ENCODE measurements at places on chromosomes 13 and 19.

- no peak for DNase-seq
Observed at GRCh38 chr13:51043310-51043709, 67.8 kb downstream of the C13orf42 start.

- DNase-seq: no peak
Observed at GRCh38 chr13:73194310-73194709, 135.5 kb downstream of the KLF5 start.

- no peak for DNase-seq
Observed at GRCh38 chr13:49357694-49358093, 86.2 kb downstream of the CAB39L start.

DNA sequence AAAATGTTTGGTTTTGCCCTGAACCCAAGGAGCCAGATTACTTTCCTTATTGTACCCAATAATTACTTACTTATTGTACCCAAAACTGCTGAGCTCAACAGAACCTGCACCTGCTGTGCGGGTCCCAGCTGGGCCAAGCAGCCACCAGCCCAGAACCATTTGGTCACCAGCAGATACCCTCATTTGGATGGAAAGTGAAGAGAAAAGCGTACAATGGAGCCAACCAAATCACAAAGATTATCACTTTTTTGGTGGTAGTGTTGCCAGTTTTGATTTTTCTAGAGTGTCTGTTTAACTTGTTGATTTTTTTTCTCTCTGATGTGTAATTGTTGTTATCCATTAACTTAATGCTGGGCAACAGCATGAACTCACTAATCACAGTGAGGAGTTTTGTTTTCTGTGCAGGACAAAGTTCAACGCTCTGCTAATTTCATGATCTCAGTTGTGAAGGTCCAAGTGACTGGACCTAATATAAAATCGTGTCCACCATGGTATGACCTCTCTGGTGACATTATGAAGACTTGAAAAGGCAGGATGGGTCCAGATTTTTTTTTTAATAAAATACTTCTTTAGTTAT lies 23.8 kb downstream of the SPATA13 start:
- no peak for DNase-seq

DNA sequence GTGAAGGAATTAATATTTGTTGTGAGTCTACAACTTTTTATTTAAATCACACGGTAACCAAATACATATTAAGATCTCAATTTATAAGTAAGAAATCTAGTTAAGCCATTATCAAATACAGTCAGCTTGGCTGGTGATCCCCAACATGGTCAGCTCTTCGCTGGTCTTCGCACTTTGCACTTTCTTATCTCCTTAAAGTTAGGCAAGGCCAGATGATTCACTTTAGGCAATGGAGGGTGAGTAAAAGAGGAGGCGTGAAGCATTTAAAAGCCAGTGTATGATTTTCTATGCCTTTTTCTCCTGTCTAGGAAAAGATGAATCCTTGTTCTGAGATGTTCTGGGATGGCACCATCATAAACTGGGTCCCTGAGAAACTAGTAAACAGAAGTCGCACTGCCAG lies 793.7 kb upstream of the ARGLU1 start:
- DNase-seq: no peak

DNA sequence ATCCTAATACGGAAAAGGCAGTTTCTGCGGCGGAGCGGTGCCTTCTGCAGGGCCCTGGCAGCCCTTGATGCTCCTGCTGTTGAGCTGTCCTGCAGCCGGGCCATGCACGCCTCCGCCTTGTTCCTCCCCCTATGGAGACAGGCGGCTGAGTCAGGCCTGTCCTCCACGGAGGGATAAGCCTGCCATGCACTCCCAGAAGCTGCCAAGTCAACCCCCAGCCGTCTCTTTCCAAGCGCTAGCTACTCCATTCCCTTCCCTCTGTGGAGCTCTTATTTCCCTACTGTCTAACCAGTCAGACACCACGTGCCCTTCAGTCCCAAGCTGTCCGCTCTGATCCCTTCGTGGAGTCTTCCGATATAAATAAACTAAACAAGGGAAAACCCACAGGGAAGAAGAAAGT lies 197.0 kb downstream of the COL4A1 start:
- DNase-seq: no peak

GRCh38 chr19:40803857-40804782 lies 5.1 kb downstream of the EGLN2 start:
- no peak for DNase-seq

DNA sequence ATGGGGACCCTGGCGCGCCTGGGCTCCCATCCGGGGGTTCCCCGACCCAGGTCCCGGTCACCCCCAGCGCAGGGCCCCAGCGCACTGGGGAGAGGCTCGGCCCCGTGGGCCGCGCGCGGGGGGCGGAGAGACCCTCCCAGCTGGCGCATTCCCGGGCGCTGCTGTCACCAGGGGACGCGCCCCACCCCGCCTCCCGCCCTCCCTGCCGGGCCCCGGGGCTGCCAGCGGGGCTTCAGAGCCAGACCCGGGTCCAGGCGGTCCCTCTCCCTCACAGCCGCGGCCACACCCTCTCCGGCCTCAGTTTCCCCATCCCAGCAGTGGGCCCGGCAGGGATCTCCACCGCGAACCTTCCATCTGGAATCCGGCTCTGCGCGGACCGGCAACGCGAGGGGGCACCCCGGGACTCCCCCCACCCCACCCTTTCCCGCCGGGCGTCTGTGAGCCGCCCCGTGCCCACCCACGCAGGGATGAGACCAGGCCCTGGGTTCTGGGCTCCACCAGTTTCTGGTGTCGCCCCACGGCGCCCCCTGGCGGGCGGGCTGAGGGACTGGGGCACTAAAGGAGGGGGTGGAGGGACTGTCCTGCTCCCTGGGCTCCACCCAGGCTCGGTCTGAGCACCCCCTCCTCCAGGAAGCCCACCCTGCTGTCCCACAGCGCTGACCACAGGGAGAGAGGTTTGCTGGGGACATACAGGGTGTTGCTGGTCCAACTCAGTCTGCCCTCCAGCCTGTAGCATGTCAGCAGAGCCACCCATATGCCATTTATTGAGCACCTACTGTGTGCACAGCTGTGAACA lies 878 bp upstream of the ADAMTSL5 start:
- DNase-seq: peak; percentile 83

DNA sequence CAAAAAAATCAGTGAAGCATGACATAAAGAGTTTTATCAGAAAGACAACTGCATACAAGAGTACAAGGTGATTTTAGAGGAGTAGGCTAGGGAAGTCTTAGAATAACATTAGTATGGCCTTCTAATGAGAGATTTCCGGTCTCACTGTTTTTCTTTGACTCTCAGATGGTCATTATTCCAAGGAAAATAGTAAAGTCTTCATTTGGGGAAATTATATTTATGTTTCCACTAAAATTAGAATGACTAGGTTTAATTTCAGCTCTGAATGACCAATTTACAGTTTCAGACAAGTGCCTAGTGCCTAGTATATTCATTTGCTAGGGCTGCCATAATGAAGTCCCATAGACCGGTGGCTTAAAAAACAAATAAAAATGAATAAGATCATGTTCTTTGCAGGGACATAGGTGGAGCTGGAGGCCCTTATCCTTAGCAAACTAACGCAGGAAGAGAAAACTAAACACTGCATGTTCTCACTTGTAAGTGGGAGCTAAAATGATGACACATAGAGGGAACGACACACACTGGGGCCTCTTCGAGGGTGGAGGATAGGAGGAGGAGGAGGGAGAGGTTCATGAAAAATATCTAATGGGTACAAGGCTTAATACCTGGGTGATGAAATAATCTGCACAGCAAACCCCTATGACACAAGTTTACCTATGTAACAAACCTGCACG lies 303.1 kb downstream of the PCDH9 start:
- no peak for DNase-seq

DNA sequence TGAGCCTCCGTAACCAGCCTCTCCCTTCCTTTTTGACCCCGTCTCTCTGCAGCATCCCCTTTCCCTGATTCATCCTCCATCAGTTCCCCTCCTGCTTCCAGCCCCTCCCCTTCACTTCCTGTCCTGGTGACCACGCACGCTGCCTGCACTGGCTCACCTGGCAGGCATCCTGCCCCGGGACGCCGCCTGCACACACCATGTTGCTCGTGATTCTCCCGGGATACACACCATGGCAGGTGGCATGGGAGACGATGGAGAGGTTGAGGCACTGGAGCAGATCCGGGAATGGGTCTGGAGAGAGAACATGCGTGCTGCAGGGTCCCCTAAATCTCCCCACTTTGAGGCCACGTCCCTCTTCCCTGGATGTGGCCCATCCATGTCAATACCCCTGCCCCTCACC lies 4.2 kb downstream of the KLK12 start:
- DNase-seq: no peak

DNA sequence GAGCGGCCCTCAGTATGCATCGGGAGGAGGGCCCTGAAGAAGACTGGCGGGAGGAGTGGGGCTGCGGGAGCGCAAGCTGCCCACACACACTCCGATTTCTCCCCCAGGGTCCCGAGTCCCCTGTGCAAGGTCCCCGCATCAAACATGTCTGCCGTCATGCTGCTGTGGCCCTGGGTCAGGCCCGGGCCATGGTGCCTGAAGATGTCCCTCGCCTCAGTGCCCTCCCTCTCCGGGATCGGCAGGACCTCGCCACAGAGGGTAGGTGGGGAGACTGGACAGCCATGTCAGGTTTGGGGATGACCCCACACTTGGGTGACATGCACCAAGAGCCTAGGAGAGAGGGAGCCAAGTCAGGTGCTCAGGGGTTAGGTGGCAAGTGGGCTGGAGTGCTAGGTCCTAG lies 4.7 kb downstream of the KMT2B start:
- no peak for DNase-seq

DNA sequence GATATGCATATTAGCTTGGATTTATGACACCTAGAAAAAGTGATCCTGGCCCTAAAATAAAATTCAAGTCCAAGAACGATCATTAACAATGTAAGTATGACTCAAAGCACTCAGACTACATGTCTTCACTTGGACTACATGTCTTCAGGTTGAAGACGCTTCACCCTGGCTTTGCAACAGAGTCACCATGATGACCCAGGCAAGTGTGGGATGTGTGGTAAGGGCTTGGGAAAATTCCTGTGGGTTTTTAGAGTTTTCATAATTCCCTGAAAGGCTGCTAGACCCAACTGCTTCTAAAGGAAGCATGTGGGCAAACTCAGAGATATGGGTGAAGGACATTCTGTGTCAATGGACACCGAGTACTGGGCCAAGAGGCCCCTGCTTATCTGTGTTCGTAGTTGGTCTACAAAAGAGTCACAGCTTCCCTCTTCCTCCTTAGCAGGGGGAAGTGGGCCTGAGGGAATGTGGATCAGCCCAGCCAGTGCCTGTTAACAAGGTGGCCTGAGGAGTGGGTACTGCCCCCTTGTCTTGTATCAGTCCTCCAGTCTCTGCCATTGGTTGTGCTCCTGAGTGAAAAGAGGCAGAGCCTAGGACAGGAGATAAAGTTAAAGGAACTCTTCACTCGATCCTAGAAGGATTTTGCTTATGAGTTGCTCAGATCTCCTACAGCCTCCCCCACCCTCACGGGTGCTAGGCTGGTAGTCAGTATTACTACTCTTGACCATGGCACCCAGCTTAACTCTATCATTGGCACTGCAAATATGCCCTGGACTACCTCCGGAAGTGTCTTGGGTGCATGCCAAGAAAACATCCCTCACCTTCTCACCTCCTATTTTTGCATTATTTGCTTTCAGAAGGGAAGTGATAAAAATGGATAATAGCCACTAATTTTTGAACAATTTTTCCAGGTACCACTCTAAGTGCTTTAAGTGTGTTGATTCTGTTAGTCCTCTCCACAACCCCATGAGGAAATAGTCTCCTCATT lies 406.3 kb downstream of the COG6 start:
- DNase-seq: no peak

DNA sequence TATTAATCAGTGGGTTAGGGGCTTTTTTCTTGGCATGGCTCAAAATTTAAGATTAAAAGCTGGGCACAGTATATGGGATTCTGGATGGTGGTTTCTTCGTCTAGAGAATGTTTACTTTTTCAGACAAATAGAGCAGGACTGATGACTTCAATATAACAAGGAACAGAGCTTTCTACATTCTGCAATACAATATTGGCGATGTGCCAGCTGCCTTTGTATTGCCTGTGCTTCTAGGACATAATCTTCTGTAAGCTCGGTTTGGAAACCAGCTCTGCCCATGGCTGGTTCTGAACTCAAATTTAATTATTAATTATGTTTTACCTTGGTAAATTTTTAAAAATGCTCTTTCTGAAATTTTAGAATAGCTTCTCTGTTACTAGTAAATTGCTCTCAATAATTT lies 139.1 kb upstream of the TRPC4 start:
- no peak for DNase-seq

- peak; percentile 82 for DNase-seq
Observed at GRCh38 chr13:24274452-24275021, 34.8 kb upstream of the C1QTNF9 start.

GRCh38 chr13:39484506-39485313 lies 118.3 kb downstream of the LHFPL6 start:
- no peak for DNase-seq

GRCh38 chr19:44867578-44867977 lies 21.5 kb downstream of the NECTIN2 start:
- no peak for DNase-seq

DNA sequence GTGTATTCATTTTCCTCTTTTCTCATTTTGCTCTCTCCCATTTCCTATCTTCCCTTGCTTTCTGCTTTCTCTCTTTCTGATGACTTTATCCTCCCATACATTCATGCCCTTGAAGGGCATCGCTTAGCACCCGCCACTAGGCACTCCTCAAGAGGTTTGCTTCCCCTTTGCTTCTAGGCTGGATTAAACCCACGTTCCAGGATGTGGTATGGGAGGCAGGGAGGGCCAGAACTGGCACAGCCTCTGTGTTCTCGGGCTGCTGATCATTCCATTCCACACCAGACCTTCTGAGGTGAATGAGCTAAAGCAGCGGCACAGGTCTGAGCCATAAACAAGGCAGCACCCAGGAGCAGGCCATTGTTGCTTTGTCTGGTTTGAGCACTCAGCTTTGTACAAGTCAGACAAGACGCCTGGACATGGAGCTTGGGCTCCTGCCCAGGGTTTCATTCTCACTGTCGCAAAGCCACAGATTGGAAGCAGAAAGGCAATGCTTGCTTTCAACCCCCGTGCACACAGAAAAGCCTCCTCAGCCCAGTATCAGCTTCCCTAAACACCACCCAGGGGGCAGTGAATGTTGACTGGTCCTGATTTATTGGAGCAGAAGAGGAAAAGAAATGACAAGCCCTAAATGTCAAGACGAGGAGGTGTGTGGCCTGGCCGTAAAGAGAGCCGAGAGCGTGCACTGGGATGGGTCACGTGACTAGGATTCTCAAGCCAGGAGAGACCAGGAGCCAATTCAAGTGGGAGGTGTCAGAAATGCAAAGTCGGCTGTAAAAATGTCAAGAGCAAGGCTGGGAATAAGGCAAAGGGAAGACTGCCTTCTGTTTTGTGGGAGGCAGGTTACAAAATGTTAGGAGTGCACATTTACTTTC lies 218.0 kb upstream of the SERP2 start:
- DNase-seq: no peak

DNA sequence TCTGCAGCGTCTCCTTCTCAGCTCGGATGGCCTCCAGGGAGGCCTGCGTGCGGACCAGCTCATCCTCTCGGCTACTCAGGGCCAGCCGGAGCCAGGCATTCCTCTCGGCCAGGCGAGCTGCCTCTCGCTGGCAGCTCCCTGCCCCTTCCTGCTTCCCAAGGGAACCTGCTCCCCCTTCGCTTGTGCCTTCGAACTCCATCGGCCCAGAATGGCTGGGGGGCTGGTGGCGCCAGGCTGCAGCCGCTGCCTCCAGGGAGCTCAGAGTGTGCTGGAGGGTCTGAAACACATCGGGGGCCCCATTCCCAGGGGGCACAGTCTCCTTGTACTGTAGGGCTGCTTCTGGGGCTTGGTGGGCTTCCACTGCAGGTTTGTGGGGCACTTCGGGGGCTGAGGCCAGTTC lies 2.0 kb downstream of the USHBP1 start:
- no peak for DNase-seq

GRCh38 chr19:47729468-47729798 lies 15.9 kb upstream of the NOP53 start:
- DNase-seq: no peak
